ENCODE measurements at places on chromosomes 16 and 17. TPM values are rescaled to one million over a fixed set of nuclear protein-coding genes. Genes with fewer than 3 reads are reported as not detected.
A peak's percentile ranks its signal among the peaks of the same experiment; 100 is the strongest.

- DNase-seq: no peak
Observed at GRCh38 chr17:44931376-44931775, 16.1 kb upstream of the GFAP start.

DNA sequence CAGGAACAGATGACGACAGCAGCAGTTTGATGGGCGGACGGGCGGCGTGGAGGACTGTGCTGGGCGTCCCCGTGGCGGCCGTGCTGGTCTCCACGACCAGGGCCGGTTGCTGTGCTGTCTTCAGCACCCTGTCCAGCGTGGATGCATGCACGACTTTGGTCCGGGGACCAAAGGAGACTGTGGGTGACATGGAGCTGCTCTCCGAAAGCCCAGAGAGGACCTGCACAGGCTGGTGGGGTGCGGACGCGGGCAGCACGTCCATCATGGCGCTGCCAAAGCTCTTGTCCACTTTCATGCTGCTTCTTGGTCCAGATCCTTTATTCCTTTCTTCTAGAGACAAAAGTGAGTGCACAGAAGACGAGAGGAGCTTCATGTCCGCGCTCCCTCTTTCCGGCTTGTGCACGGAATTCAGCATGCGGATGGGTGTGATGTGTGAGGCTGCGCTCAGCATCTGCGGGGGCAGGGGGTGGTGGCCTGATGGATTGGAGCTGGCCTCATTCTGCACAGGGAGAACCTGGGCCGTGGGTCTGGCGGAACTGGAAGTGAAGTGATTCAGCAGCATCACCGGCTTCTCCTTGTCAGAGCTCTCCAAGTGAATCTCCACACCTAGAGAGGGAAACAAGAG lies 20.3 kb downstream of the MAP1LC3B start:
- DNase-seq: no peak

DNA sequence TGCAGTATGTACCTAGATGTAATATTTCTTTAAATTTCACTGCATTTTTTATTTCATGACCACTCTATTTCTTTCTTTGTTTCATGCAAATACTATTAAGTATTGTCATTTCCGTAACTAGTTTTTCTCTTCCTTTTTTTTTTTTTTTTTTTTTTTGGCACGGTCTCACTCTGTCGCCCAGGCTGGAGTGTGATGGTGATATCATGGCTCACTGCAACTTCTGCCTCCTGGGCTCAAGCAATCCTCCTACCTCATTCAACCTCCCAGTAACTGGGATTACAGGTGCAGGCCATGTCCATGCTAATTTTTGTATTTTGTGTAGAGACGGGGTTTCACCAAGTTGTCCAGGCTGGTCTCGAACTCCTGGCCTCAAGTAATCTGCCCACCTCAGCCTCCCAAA lies 70.7 kb downstream of the TMEM114 start:
- DNase-seq: no peak

GRCh38 chr17:67466251-67466796 lies 89.2 kb downstream of the PITPNC1 start:
- no peak for DNase-seq

DNA sequence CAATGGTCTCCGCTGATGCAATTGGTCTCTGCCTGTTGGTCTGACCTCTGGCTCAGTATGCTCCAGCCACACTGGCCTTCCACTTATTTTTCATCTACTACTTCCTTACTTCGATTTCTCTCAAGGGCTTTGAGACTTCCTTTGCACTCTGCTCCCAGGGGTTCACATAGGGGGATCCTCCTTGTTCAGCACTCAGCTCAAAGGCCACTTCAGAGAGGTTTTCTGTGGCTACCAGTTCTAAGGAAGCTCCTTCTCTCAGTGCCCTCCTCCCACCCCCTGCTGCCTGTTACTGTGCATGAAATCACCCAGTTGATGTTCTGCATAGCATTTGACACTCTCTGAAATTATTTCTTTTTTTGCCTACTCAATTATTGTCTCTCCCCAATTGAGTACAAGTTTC lies 476.4 kb downstream of the HS3ST3B1 start:
- DNase-seq: no peak

GRCh38 chr16:86209202-86209601 lies 301.1 kb upstream of the FOXF1 start:
- no peak for DNase-seq

GRCh38 chr16:67942510-67943255 lies 1.2 kb downstream of the LCAT start:
- DNase-seq: no peak

The TMEM106A gene
- polyA plus RNA-seq: 9.5 TPM

- DNase-seq: peak; percentile 83
Observed at GRCh38 chr17:43576563-43577229, 30.6 kb upstream of the ETV4 start.

The LRRC37A3 gene
- polyA plus RNA-seq: 10.6 TPM

The PPP1R1B gene
- 4.5 TPM for polyA plus RNA-seq

DNA sequence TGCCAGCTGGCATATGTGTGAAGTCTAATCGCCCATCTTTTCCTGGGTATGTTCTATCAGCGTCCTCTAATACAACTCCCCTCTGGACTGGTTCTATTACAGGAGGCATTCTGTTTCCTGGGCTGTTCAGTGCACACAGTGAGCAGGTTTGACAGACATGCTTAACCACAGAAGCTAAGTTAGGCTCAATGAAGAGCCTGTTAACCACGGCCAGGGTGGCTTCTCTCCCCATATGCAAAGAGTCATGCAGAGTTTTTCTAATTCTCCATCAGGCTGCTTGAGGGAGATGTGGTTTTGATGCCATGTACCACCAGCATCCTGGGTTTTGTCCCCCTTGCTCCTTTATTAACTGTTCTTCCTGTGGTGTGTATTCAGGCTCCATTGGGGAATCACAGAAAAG lies 57.2 kb upstream of the ALOX12 start:
- DNase-seq: no peak

- DNase-seq: no peak
Observed at GRCh38 chr16:51657848-51658247, 506.8 kb upstream of the SALL1 start.

GRCh38 chr17:50087912-50088405 lies 7.2 kb upstream of the PDK2 start:
- no peak for DNase-seq

DNA sequence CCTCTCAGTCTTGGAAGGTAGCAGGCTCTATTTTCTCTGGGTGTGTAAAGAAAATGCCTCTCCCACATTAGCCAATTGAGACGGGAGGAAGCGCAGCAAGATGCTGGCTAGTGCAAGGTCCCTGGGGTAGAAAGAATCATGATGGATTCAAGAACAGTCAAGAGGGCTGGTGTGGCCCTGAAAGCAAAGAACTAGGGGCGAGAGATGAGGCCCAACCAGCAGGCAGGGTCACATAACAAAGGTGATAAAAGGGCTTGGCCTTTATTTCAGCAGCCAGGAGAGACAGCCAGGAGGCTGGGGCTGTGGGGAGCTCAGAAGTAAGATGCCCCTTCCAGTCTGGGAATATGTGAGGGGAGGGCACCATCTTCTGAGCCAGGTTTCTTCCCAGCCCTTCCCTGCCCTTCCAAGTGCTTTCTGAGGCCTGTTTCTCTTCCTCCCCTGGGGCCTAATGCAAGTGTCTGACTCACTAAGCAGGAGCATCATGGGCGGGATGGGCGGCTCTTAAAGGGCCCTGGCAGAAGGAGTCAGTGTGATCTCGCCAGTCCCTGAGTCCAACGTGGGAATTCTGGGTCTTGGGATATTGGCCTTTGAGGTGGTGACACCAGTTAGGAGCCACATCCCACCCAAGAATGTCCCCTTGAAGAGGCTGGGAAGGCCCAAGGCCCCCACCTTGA lies 3.9 kb upstream of the NLRC5 start:
- peak; percentile 46 for DNase-seq

DNA sequence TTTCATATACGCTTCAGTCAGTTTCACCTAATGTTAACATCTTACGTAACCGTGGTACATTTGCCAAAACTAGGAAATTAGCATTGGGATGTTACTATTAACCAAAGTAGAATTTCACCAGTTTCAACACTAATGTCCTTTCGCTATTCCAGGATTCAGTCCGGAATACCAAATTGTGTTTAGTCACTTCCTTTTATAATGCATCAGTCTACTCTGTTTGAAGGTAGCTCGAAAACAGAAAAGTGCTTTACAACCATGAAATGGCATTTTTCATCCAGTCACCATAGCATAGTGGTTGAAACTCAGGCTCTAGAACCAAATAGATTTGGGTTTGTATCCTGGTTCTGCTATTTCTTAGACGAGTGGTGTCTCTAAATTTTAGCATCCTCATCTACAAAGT lies 29.4 kb downstream of the AP2B1 start:
- DNase-seq: no peak

The HOXB9 gene
- 0.43 TPM for polyA plus RNA-seq

DNA sequence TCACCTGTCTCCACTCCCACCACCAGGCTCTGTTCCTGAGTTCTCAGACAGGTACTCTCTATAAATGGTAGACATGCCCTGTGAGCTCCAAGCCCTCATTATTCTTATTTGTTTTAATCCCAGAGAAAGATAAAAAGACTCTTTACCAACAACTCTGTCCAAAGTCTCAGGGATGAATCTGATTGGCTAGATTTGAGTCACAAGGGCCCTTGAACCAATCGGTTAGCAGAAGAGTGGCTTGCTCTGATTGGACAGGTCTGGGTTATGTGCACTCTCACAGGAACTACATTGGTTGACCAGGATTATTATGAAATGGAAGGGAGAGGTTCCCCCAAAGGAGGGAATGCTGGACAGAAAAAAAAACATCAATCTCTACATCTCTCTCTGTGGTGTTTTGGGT lies 7.5 kb downstream of the COTL1 start:
- DNase-seq: no peak

DNA sequence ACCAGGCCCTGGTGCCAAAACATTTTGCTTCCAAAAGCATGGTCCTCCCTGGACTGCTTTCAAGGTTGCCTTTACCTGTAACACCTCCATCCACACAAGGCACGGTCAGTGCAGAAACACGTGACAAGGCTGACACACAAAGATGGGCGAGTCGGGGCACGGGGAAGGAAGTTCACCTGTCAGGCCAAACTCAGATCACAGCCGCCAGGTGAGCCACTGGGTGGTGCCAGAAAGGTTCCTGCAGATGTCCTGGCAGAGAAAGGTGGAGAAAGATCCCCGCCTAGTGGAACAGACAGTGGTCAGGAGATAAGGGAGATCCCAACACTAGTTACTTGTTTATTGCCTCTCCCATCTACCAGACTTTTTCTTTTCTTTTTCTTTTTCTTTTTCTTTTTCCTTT lies 155.3 kb downstream of the AIPL1 start:
- no peak for DNase-seq

The CDYL2 gene
- 2.6 TPM for polyA plus RNA-seq

GRCh38 chr17:69557339-69557738 lies 142.8 kb downstream of the MAP2K6 start:
- no peak for DNase-seq

The RUSF1 gene
- polyA plus RNA-seq: 48.4 TPM

- DNase-seq: no peak
Observed at GRCh38 chr17:69717214-69717613, 302.7 kb downstream of the MAP2K6 start.

GRCh38 chr17:81414756-81415516 lies 19.7 kb downstream of the BAHCC1 start:
- DNase-seq: no peak

GRCh38 chr17:74520016-74520434 lies 11.2 kb downstream of the CD300LB start:
- no peak for DNase-seq

DNA sequence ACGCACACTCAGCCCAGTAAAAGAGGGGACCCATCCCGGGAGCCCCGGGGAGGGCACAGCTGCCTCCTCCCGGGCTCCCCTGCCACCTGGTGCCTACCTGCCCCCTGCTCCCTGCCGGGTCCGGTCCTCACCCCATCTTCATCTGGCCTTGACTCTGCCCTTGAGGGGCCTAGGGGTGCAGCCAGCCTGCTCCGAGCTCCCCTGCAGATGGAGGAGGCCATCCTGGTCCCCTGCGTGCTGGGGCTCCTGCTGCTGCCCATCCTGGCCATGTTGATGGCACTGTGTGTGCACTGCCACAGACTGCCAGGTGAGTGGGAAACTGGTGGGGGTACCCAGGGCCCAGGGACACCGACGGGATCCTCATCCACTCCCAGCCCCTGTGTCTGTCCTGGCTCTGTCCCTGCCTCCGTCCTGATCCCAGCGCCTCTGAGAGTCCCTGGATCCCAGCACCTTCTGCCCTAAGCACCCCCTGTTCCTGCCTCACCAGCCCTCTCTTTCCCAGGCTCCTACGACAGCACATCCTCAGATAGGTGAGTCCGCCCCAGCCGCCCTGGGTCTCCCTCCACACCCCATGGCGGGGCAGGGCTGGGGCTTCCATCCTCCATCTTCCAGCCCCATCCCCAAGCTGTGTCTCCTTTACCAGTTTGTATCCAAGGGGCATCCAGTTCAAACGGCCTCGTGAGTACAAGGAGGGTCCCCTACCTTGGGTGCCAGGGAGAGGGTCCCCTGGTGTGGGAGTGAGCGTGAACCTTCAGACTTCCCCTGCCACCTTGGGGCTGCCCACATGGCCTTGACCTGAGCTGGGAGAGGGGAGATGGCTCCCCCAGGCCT lies 574 bp downstream of the LAT start:
- no peak for DNase-seq

The GGT6 gene
- polyA plus RNA-seq: 0.15 TPM

DNA sequence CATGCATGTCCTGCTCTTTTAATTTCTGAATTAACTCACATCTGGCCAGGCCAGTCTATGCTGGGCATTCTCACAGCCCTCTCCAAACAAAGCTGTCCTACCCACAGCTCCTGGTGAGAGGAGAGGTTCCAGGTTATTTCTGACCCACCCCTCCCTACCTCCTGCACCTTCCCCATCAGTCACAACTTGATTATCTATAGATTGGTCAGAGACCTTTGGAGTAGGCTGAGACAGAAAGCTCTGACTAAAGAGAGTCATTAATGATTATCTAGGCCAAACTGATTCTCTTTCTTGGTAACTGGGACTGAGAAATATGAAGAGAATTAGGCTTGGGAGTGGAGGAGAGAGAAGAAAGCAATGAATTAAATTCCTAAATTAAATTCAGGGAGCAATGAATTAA lies 1.4 kb upstream of the KRT222 start:
- no peak for DNase-seq

GRCh38 chr16:59899940-59900339 lies 1165.8 kb upstream of the GOT2 start:
- no peak for DNase-seq
